ENCODE measurements at places on chromosomes 7 and 10.

GRCh38 chr7:70619130-70619529 is 512.8 kb upstream of the GALNT17 start:
- DNase-seq, result peak; percentile 11

GRCh38 chr7:1739593-1739992 is 69.5 kb downstream of the ELFN1 start:
- DNase-seq, result no peak

DNA sequence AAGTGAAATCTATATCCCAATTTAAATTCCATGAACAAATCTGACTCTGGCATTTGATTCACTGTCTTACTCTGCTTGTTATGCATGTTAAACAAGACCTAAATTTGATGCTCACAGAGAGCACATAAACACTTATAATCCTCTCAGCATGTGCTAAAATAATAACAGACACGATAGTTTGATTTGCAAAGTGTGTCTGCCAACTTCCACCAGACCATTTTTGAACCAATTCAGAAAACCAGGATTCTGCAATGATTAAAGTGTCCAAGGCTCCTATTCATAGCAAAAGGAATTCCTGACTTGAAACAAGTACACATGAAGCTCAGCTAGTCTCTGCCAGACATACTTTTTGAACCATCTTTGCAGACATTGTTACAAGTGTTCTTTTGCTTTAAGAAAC is 11.2 kb downstream of the RBM20 start:
- DNase-seq, result no peak

DNA sequence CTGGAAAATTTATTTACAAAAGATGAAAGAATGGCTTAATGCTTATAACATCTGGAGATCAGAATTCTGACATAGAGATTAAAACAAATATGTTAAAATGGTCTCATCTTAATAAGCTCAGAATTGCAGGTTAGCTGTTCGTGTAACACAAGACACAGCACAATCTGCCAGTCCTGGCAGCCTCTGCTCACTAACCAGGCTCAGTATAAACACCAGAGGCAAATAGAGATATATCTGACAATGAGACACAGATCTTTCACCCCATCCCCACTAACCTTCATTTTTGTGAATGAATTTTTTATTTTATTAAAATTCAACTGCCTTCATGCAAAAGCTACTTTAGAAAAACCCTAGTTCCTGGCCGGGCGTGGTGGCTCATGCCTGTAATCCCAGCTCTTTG is 51.8 kb downstream of the RELN start:
- no peak for DNase-seq

- DNase-seq, result no peak
Measured at GRCh38 chr7:129332254-129333035, 101.8 kb upstream of the STRIP2 start.

DNA sequence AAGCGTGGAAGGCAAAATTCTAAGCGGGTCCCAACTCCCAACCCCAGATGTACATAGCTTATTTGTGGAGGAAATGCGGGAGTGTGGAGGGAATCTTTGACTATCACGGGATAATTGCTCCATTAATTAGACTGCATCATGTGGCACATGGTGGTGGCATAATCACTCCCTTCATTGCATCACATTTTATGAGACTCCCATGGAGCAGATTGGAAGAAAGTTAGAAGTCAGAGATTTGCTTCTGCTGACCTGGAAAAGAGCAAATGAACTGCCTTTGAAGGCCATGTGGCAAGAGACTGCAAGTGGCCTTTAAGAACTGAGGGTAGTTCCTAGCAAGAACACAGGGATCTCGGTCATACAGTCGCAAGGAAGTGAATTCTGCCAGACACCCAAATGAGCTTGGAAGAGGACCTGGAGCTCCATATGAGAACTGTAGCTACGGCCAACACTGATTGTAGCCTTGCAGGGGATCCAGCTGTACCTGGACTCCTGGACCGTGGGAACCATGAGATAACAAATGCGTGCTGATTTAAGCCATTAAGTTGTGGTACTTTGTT is 37.1 kb upstream of the ITGB1 start:
- DNase-seq, result peak; percentile 70

DNA sequence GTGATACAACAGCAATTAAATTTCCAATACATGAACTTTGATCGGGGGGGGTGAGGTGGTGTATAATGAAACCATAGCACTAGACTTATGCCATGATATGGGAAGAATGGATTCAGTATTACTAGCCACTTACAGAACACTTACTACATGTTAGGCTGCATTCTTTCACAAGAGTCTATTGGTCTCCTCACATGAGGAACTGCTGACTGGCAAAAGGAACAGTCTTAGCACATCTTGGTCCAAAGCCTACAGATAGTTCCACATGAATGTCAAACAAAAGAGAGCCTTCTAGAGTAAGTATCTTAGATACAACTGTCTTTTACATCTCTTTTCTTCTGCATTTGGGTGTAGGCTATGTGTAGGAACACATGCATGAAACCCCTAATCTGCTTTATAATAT is 115.9 kb upstream of the DNAJB12 start:
- DNase-seq, result no peak

- no peak for DNase-seq
Measured at GRCh38 chr7:77308792-77309191, 107.4 kb downstream of the GSAP start.

GRCh38 chr7:68269405-68269804 is 1272.8 kb downstream of the TYW1 start:
- DNase-seq, result no peak

DNA sequence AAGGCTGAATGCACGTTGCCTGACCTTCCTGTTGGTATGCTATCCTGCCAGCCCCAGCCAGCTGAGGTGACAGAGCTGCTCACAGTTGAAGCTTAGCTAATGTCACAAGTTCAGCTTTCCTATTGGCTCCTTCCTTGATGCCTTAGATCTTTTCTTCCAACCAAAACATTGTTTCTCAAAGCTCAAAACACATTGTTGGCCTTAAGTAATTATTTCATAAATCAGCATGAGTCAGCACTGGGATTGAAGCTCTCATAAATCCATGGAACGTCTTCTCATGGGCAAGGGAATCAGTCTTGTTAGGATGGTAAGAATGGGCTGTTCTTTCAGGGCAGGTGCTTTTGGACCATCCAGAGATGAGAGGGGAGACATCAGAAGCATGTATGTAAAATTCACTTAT is 128.1 kb upstream of the SAMD8 start:
- no peak for DNase-seq

- DNase-seq, result no peak
Measured at GRCh38 chr10:17873946-17874345, 64.8 kb downstream of the MRC1 start.

DNA sequence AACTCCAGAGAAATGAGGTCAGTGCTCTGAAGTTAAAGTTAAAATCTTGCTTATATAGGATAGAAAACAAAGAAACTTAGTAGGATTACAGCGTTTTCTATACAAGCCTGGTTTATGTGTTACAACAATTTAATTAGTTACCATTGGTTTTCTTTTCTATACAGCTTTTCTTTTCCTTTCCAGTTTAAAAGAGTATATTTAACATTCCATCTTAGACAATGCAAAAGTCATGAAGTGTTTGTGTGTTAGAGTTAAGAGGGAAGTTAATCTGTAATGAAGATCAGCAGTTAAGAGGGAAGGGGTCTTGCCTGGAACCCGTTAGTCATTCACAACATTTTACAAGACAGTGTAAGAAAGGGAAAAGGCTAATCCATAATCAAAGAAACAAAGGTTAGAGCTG is 338.3 kb downstream of the OTUD1 start:
- DNase-seq, result no peak

GRCh38 chr10:63128443-63128842 is 4.7 kb upstream of the NRBF2 start:
- no peak for DNase-seq

- DNase-seq, result peak; percentile 18
Measured at GRCh38 chr10:17199351-17199804, 2.1 kb downstream of the TRDMT1 start.

DNA sequence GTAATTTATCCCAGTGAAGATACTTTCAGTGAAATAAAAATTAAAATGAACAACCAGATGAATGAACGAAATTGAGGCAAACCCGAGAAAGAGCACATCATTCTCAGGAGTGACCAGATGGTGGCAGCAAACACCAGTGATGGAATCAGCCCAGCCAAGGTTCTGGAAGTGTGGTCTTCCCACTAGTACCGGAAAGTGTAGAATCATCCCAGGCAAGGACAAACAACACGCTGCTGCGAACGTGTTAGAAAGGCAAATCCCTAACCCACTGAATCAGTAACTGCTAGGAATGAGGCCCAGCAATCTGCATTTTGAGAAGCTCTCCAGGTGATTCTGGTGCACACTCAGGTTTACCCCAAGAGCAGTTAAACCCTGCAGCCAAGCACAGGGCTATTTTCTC is 15.5 kb upstream of the SLC18A3 start:
- peak; percentile 36 for DNase-seq

DNA sequence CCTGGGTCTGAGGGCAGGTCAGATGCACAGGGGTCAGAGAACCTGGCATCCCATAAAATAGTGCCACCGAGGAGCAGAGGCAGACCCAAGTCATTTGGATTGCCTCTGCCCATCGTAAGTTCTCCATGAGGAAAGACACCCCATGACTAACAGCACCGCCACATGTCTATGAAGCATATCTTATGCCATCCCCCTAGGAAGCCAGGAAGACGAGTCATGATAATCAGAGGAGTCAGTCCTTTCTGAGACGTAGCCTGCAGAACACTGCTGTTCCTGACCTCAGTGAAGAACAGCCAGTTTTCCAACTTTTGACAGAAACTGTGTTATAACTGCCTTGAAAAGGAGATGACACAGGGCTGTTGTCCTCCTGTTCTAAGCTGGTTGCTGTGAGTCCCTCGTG is 51.2 kb downstream of the INSYN2A start:
- DNase-seq, result peak; percentile 9

DNA sequence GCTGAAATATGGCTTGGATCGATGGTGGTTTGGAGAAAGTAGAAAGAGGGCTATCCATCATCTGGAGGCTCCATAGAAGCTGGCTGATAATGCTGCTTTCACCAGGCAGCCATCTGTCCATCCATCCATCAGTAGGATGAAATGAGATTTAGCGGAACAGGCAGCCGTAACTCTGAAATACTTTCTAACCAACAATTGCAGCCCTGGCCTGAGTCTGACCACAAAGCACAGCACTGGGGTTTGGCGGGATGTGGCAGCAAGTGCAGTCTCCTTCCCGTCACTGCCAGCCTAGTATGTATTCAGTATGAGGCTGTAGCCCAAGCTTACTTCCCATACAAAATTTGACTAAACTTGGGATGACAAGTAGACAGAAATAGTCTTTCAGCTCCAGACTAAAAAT is 38.0 kb downstream of the R3HCC1L start:
- no peak for DNase-seq

- DNase-seq, result no peak
Measured at GRCh38 chr10:78194050-78194449, 160.4 kb downstream of the RPS24 start.

DNA sequence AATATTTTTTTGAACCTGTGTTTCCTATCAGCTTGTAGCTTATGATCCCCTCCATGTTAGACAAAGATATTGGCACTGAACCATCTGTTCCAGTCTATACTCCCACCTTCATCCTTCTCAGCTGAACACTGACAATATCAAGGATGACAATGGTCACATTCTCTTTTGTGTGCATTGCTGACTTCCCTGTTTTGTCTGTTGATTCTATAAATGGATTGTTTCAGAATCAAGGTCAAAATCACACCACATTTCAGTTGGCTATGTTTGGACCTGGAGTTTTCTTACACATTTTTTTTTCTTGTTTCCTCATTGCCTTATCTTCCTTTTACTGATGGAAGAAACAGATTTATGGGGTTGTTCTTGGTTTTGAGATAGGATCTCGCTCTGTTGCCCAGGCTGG is 11.3 kb upstream of the SMURF1 start:
- DNase-seq, result no peak

DNA sequence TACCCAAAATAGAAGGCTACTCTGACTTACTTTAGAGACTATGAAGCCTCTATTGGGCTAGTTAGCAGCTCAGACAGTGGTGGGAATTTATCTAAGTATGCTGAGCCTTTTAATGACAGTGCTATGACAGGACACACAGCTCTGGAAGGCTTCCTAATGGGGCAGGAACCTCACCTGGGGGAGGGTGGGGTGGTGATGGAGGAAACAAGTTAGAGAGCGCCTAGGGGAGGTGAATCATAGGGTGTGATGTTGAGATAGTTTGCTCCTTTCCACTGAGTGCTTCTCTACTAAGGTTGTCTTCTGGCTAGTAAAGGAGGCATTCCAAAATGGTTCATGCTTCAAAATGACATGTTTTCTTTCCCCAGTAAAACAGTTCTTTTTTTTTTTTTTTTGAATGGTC is 42.1 kb downstream of the PPP1R9A start:
- DNase-seq, result no peak

DNA sequence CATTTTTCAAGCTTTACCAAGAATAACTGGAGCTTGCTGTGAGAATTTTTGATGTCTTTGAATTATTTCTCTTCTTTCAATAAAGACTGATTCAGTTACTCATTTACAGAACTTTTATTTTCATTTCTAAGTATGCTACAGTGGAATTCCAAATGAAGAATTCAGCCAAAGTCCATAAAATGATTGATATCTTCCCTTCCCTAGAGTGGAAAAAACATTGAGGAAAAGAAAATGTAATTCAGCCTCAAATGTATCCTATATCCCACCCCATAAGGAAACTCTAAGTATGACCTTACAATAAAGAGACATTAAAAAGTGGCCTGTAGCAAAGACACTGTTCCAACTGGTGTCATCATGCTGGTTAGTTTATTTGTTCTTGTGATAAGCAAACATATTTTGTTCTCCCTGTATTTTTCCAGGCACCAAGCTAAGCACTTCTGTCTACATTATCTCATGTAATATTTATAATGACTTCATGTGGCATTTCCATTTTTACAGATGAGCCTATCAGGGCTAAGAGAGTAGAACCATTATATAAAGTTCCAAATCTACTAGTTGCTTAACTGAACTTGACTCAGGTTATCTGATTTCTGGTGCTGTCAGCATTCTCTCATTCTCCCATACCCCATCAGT is 450.4 kb downstream of the NEBL start:
- no peak for DNase-seq

DNA sequence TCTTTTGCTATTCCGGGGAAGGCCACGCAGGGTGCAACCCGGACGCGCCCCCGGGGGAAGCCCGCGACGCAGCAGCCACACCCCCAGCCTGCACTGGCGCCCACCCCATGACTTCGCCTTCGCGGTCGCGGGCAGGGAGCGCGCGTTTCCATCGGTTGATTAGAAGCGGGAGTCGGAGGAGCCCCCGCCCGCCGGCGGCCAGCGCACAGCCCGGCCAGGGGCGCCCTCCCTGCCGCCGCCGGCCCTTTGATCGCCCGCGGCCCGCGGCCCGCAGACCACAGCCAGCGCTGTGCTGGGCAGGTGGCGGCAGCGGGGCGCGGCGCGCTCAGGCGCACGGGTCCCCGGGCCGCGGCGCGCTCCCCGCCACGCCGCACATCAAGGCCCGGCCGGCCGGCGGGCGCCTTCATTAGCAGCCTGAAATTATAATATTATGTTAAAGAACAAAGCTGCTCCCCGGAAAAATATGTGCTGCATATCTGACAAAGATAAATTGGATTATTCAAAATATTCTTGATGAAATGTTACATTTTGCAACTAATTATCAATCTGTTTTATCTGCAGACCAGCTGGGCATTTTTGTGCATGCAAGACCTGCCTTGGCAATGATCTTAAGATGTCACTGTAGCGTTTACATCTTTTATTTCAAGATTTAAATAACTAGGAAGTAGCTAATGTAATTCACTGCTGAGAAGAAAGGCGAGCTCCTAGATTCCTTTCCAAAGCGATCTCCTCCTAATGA is 160.7 kb upstream of the MKI67 start:
- DNase-seq, result no peak
